ENCODE measurements at places on chromosomes 6 and 20.

- DNase-seq = no peak
These were observed 13.8 kb downstream of the PREX1 start for GRCh38 chr20:48813930-48814546.

GRCh38 chr6:158869826-158870648 is 50.9 kb upstream of the EZR start:
- peak; percentile 98 for DNase-seq

GRCh38 chr6:41271901-41272395 is 14.5 kb downstream of the TREM1 start:
- DNase-seq = no peak

DNA sequence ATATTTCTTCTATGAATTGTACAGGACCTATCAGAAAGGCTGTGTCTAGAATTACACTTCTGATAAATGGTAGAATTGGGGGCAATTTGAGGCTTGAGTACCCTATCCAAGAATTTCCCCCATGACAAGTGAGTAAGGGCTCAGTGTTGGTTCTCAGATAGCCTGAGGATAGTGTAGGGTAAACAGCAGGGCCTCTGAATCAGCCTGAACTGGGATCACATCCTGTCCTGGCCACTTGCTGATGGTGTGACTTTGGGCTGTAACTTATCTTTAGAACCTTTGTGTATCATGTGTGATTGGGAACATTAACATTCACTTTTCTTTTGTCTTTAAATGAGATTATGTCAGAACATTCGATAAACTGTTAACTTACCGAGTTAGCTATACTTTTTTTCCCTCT is 151.0 kb downstream of the CLIC5 start:
- no peak for DNase-seq

DNA sequence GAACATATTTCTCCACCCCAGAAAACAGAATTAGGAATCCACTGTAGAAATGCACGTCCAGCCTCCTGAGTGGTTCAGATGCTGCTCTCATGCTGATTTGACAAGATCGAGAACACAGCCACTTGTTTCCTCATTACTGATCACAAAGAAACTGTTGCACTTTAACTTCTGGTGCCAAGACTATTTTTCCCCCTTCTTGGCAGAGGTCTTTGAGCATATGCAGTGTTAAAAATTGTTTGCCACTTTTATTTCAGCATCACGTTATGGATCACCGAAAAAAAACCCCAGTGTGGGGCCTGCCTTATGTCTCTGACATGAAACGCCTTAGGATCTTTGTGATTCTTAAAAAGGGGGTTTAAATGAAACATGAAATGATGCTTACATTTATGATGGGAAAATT is 1066.9 kb downstream of the KIF16B start:
- DNase-seq = no peak

DNA sequence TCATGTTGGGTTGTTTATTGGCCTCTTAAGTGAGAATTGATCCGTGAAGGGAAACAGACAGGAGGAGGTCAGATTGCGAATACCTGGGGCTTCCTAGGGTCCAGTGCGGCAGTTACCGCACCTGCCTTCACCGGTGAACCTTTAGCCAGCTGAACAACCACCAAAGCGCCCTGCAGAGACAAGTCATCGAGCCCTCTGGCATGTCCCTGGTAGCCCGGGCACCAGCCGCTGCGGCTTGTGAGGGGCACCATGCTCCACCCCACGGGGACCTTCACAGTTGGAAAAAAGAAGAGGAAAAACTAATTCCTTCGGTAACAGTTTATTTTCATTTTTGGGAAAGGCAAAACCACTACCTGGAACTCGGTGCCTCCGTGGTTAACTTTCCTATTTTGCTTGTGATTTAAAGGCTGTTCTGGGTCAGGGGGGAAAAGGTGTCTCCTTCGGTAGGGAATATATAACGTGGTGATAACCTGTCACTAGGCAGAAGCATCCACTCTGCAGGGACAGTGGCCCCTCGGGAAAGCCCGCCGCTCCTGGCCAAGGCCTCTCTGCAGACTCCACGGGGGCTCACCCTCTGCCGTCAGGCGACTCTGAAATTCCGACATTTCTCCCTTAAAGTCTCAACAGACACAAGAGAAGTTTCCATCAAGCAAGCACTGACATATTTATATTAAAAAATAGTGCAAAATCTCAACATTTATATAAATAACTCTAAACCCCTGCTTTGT is 30.7 kb upstream of the ZBP1 start:
- no peak for DNase-seq
